ENCODE measurements at places on chromosomes 2 and 18.

DNA sequence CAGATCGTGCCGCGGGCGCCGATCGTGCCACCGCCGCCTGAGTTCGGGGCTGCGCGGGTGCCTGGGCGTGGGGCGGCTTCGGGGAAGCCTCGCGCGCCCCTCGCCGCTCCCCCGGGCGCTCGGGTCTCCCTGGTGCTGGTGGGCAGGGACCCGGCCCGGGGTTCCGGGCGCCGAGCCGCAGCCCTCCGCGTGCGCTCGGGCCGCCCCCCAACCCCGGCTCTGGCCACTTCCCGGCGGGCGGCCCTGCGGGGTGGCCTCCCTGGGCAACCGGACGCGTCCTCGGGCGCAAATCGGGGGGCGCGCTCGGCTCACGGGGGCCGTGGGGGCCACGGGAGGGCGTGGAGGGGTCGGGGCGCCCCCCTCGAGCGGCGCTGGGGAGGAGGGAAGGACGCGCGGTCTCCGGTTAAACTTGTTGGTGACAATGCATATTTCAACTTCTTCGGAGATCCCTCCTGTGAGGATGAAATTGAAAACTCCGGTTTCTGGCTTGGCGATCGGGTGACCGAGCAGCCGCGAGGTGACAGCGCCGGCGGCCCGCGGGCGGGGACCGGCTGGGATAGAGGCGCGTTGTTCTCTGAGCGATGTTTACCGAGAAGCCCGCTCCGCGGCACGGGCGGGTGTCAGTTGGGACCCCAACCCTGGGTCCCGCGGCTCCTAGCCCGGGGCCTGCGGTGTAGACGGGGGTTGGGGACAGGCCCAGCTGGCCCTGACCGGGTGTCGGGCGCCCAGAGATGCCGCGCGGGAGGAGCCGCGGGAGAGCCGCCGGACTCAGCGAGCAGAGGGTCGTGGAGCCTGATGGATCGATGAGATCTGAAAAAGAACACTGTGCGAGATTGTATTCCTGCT is 676 bp downstream of the SH3BP4 start:
- H3K27ac ChIP-seq, result peak overlapping the region; percentile 85
- peaks cover 47% of the 10 kb centered on the region for H3K4me1 ChIP-seq
- DNase-seq, result peak; percentile 40
- H3K27me3 ChIP-seq, result peaks cover 18% of the 10 kb centered on the region

GRCh38 chr2:172742931-172743540 is 7.4 kb downstream of the RAPGEF4 start:
- peaks cover 4% of the 10 kb centered on the region for H3K36me3 ChIP-seq
- peaks cover 7% of the 10 kb centered on the region for H3K27me3 ChIP-seq
- no peak for DNase-seq

- H3K36me3 ChIP-seq, result no peaks in the 10 kb centered on the region
- H3K4me1 ChIP-seq, result no peaks in the 10 kb centered on the region
- DNase-seq, result no peak
- H3K27ac ChIP-seq, result no peak overlapping the region
Measured at GRCh38 chr2:52558265-52558664, 1209.3 kb upstream of the CHAC2 start.

- no peak for DNase-seq
- no peaks in the 10 kb centered on the region for H3K4me1 ChIP-seq
- peaks cover 2% of the 10 kb centered on the region for H3K36me3 ChIP-seq
- no peaks in the 10 kb centered on the region for H3K27me3 ChIP-seq
- no peak overlapping the region for H3K4me3 ChIP-seq
Measured at GRCh38 chr2:208686665-208687064, 280.1 kb downstream of the PTH2R start.

DNA sequence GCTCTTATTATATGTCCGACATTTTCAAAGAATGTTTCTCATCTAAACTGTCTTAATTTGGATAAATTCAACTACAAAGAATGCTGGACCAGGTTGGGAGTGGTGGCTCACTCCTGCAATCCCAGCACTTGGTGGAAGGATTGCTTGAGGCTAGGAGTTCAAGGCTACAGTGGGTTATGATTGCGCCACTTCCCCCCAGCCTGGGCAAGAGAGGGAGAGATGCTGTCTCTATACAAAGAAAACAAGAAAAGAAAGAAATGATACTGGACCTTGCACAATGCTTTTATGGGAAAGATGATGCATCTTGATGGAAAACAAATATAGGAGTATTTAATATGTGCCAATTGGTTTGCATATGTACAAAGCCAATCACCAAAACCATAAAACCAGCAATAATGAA is 296.7 kb downstream of the LPIN1 start:
- H3K4me1 ChIP-seq, result no peaks in the 10 kb centered on the region
- no peak overlapping the region for H3K27ac ChIP-seq
- no peak for DNase-seq
- H3K4me3 ChIP-seq, result no peak overlapping the region
- H3K36me3 ChIP-seq, result no peaks in the 10 kb centered on the region
- peaks cover 3% of the 10 kb centered on the region for H3K27me3 ChIP-seq

DNA sequence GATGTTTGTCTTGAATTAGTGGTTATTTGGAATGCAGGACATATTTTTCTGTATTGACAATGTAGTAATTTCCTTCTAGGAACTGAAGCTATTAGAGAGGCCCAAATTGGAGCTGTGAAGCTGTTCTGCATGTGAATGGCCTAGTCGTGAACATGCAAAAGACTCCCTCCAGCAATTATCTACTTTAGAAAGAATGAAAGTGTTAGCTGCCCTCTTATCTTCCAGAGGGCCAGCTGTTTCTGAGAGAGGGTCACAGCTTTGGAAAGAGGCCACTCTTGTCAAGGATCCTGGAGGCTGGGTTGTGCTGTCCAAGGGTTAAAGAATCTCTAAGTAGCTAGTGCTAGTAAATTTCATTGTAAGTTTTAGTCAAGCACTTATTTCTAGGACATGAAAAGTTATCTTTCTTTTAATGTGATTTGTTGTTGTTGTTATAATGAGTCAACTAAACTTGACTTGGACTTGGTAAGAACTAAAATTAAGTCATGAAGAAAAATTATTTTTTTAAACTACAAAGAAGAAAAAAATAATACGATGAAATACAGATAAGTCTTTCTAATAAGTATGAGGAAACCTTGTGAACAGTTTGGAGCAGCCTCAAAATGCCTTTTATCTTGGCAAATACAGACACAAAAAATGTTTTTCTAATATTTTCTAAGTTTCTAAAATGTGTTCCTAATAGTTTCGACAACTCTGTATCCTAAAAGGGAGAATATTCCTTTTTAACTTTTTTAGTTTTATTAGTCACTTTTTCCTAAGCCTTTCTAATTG is 36.8 kb downstream of the DPP4 start:
- DNase-seq, result no peak
- no peak overlapping the region for H3K4me3 ChIP-seq
- no peaks in the 10 kb centered on the region for H3K36me3 ChIP-seq
- H3K27me3 ChIP-seq, result peaks cover 5% of the 10 kb centered on the region

GRCh38 chr2:181878448-181878847 is 13.1 kb upstream of the ITPRID2 start:
- no peak for DNase-seq
- no peaks in the 10 kb centered on the region for H3K27me3 ChIP-seq
- H3K4me1 ChIP-seq, result no peaks in the 10 kb centered on the region
- no peak overlapping the region for H3K27ac ChIP-seq

GRCh38 chr2:195520671-195521155 is 136.3 kb upstream of the SLC39A10 start:
- no peaks in the 10 kb centered on the region for H3K27me3 ChIP-seq
- no peak overlapping the region for H3K4me3 ChIP-seq
- H3K4me1 ChIP-seq, result peaks cover 11% of the 10 kb centered on the region

- peaks cover 4% of the 10 kb centered on the region for H3K4me1 ChIP-seq
- H3K27me3 ChIP-seq, result no peaks in the 10 kb centered on the region
- no peak overlapping the region for H3K27ac ChIP-seq
- no peak for DNase-seq
Measured at GRCh38 chr2:160317181-160318099, 117.4 kb upstream of the ITGB6 start.

- DNase-seq, result no peak
- H3K27ac ChIP-seq, result peak overlapping the region; percentile 78
- peaks cover 2% of the 10 kb centered on the region for H3K36me3 ChIP-seq
- H3K27me3 ChIP-seq, result no peaks in the 10 kb centered on the region
Measured at GRCh38 chr2:20625491-20626391, 25.2 kb downstream of the HS1BP3 start.

DNA sequence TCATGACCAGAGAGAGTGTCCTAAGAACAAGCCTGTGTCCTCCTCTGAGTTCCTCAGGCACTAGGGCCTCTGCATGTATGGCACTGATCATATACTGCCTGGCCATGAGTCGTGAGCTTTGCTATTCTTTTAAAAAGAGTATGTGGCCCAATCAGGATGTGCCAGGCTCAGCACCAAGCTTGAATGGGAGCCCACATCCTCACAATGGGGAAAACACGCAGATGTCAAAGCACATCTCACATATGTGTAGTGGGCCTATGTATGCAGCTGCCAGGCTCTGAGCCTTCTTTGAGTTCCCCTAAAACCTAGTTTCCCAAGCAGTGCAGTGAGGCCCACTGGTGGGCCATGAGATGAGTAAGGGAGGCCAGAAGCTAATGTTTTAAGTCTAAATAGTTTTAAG is 69.9 kb upstream of the SLC1A4 start:
- H3K27ac ChIP-seq, result no peak overlapping the region
- peaks cover 8% of the 10 kb centered on the region for H3K4me1 ChIP-seq
- DNase-seq, result no peak
- H3K36me3 ChIP-seq, result no peaks in the 10 kb centered on the region
- no peak overlapping the region for H3K4me3 ChIP-seq
- H3K27me3 ChIP-seq, result no peaks in the 10 kb centered on the region

DNA sequence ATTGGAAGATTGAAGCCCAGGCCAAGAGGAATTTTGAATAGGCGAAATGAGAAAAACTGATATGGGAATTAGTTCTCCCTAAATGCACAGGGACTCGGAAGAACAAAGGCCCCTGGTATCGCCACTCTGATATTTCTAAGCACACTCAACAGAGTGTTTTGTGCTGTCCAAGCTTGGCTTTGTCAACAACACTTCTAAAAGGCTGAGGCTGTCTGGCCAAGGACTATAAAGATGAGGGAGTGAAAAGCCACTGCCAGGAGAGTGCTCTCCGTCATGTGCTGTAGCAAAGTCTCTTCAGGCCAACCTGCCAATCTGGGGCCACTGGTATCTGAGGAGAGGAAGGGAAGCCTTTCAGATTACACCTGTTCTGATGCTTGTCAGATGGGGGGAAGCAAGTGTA is 611.2 kb upstream of the PIK3C3 start:
- H3K36me3 ChIP-seq, result peaks cover 1% of the 10 kb centered on the region
- no peaks in the 10 kb centered on the region for H3K4me1 ChIP-seq
- H3K27me3 ChIP-seq, result no peaks in the 10 kb centered on the region
- DNase-seq, result no peak
- H3K4me3 ChIP-seq, result no peak overlapping the region

- peaks cover 51% of the 10 kb centered on the region for H3K4me1 ChIP-seq
- peaks cover 3% of the 10 kb centered on the region for H3K36me3 ChIP-seq
- H3K27me3 ChIP-seq, result no peaks in the 10 kb centered on the region
- H3K27ac ChIP-seq, result no peak overlapping the region
- DNase-seq, result no peak
Measured at GRCh38 chr2:101806701-101807100, 109.2 kb downstream of the MAP4K4 start.

DNA sequence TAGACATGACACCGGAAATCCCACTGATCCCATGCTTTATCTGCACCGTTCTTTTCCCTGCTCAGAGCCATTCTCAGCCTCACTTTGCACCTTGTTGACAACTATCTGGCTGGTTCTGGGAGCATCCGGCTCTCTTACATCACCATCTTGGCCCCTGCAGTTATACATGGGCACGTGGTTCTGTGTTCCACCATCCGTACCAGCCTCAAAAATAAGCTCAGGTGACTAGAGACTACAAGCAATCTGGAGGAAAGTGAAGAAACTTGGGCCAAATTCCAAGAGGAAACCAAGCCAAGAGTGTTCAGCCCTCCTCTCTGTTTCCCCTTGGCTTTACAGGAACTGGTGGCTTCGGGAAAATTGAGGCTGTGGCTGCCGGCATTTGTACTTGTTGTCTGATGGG is 244.6 kb upstream of the ACVR2A start:
- no peak for DNase-seq
- peaks cover 13% of the 10 kb centered on the region for H3K27me3 ChIP-seq
- no peak overlapping the region for H3K27ac ChIP-seq
- H3K4me3 ChIP-seq, result no peak overlapping the region
- H3K36me3 ChIP-seq, result peaks cover 2% of the 10 kb centered on the region

DNA sequence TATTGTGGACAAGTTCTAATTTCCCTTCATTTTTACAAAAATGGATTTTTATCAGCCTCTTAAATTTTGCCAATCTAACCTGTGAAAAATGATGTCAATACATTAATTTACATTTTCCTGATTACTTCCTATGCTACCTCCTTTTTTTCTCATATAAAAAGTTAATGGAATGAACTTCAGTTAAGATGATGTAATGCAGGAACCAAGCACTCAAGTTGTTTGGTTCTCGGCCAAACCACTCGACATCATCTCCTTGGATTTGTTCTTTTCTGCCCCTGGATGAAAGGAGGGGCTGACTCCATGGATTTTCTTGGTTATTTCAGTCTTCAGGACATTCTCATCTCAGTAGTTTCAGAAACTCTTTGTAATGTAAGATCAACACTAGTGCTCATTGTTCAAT is 253.1 kb upstream of the NXPH2 start:
- no peaks in the 10 kb centered on the region for H3K27me3 ChIP-seq
- no peak overlapping the region for H3K27ac ChIP-seq
- no peaks in the 10 kb centered on the region for H3K4me1 ChIP-seq
- no peak overlapping the region for H3K4me3 ChIP-seq
- H3K36me3 ChIP-seq, result no peaks in the 10 kb centered on the region

GRCh38 chr2:68404893-68405799 is 40.1 kb downstream of the PLEK start:
- peak overlapping the region; percentile 17 for H3K27ac ChIP-seq
- no peak overlapping the region for H3K4me3 ChIP-seq
- H3K27me3 ChIP-seq, result peaks cover 35% of the 10 kb centered on the region
- H3K4me1 ChIP-seq, result peaks cover 15% of the 10 kb centered on the region
- H3K36me3 ChIP-seq, result no peaks in the 10 kb centered on the region

DNA sequence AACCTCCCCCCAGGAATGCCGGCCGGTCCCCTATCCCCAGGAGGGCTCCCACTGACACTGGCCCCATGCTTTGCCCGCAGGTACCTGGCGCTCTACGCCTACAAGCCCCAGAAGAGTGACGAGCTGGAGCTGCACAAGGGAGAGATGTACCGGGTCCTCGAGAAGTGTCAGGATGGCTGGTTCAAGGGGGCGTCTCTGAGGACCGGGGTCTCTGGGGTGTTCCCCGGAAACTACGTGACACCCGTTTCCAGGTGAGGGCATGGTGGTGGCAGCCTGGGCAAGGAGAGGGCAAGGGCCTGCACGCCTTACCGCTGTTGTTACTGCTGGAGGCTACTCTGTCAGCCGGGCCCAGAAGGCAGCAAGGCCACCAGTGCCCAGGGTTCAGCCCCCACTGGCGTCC is 181.3 kb downstream of the SEPTIN10 start:
- no peak for DNase-seq
- H3K27me3 ChIP-seq, result peaks cover 24% of the 10 kb centered on the region
- H3K36me3 ChIP-seq, result no peaks in the 10 kb centered on the region
- no peak overlapping the region for H3K4me3 ChIP-seq
- no peak overlapping the region for H3K27ac ChIP-seq

DNA sequence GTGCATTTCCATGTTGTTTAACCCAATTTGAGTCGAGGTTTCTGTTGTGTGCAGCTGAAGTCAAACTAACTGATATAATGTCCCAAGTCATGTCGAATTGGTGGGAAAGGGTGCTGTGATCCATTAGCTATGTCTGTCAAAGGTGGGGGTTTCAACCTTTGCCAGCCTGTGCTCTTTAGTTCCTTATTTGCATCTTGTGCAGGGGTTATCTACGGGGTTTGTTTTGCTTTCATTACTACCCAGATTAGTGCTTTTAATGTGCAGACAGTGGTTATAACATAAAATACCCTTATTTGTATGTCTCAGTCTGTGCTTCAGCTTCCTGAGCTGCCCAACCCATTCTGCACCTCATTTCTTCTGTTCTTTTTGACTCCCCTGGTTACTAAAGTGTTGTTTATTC is 271.9 kb upstream of the CXCR4 start:
- H3K27me3 ChIP-seq, result no peaks in the 10 kb centered on the region
- H3K36me3 ChIP-seq, result no peaks in the 10 kb centered on the region
- H3K4me1 ChIP-seq, result no peaks in the 10 kb centered on the region
- no peak overlapping the region for H3K27ac ChIP-seq
- no peak overlapping the region for H3K4me3 ChIP-seq

All from progenitor cell of endocrine pancreas (in vitro differentiated cells).